HS-5 (cell line): ENCODE measurements at places on chromosomes 5 and 9.

GRCh38 chr9:38000332-38000731 is 68.7 kb downstream of the SHB start:
- DNase-seq = no peak

DNA sequence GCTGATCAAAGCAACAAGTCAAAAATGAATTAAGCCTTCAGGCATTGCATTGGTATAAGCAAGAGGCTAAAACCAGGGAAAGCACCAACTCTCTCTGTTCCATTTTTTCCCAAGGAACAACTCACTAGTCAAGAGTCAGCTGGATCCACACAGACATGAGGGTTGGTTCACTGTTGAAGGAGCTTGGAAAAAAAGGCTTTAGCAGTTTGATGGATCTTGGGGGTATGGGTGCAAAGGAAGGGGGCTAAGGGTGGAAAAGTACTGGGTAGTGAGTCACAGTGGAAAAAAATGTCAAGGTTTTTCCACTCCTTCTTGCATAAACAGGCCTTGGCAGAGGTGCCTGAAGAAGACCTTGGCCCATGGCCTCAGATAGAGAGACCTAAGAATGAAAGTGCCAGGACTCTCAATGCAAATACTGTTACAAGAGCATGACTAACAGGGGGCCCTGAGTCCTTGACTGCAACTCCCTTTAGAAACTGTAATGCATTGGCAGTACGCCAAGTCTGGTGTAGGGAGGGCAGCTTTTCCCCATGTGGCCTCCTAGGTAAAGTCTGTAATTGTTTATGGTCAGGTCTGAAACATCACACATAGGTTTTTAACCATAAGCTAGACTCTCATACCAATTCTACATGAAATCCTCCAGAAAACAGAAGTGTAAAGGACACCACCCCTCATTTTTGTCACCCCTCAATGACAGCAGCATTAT is 23.7 kb downstream of the ACTL7A start:
- peak; percentile 50 for DNase-seq

GRCh38 chr5:68875351-68875750 is 218.5 kb upstream of the SLC30A5 start:
- no peak for DNase-seq

DNA sequence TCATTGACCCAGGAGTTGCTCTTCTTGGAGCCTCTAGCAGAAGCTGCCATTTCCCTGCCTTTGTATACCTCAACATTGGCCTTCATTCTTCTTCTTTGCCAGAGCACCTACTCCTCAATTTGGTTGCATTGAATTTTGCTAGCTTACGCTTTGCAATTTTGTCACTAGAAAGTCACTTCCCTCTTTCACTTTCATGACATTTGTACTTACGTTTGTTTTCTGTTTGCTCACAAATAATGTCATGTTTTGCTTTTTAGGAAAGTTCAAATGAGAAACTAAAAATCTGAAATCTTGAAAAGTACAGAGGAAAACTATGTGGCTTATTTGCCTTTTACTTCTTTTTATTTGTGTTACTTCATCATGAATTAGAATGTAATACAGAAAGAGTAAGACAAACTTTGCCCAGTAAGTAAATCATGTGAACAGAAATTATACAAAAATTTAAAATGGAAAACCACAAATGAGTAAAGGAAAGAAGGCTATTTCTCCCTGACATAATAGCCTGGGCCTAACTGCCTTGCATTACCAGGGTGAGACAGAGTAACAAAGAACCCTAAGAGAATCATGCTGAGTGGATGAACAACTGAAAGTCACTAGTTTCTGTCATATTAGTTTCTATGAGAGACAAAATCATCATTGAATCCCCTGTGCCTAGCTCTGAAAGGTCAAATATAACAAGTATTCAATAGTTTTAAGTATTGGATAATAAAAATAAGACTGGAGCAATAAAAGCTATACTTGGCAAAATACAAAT is 7.4 kb upstream of the IFNA1 start:
- DNase-seq = no peak

DNA sequence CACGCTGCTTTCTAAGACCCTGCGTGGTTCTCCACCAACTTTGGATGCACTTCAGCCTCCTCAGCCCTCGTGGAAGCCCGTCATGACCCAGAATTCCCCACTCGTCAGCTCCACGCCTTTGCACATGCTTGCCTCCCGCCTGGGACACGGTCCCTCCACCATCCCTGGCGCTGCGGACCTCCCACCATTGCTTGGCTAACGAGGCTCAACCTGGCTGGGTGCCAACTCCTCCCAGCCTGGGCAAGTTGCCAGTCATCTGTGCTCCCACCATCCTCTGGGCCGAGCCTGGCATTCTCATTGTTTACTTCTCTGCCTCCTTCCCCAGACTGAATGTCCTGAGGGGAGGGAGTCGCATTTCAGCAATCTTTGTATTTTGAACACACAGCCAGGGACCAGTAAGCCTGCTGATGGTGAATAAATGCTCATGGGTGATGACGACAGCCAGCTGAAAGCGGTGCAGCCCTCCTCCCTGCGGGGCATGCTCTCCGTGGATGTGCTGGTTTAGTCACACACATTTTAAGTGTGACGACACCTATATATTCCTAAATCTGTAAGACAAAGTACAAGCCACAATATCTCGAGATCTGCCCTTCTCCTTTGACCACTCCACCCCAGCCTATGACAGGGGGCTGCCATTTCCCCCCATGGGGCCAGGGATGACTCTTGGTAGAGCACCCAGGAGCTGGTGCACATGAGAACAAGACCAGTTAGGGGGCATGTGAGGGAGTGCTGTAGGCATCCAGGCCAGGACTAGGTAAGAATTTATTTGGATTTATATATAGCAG is 37.6 kb downstream of the ANKRD33B start:
- no peak for DNase-seq

DNA sequence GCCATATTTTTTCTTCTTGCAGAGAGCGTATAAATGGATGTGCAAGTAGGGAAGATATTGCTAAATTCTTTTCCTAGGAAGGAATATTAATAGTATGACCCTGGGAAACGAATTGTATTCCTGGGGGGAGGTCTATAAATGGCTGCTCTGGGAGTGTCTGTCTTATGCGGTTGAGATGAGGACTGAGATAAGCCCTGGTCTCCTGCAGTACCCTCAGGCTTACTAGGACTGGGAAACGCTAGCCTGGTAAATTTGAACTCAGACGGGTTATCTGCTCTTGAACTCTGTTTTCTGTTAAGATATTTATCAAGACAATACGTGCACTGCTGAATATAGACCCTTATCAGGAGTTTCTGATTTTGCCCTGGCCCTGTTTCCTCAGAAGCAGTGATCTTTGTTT is 1126.4 kb upstream of the C9orf72 start:
- no peak for DNase-seq

DNA sequence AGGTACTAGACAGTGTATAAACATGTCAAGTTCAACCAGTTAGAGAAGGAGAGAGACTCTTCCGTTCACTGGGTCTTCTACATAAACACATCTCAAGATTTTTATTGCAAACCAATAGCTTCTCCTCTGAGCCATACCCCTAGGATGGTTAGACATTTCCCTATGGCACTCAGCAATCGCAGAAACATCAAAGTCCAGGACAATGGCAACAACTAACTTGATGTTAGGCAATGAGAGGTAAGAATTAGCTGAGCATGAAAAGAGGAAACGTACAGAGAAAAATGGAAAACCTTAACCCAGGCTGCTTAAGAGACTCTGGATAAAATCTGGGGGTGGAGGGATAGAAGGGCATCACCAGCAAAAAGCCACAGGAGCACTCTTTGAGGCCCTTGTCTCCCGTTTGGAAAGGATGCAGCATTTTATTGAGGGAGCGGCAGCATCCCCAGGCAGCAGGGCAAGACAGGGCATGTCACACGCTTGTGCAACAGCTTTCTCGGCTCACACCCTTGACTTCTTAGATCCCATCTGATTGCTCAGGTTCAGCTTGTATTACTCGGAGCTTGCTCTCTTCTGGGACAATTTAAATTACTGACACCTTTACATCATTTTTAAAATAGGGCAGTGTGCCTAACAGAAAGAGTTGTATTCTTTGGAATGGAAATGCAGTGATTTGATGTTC is 8.6 kb upstream of the PSAT1 start:
- no peak for DNase-seq

DNA sequence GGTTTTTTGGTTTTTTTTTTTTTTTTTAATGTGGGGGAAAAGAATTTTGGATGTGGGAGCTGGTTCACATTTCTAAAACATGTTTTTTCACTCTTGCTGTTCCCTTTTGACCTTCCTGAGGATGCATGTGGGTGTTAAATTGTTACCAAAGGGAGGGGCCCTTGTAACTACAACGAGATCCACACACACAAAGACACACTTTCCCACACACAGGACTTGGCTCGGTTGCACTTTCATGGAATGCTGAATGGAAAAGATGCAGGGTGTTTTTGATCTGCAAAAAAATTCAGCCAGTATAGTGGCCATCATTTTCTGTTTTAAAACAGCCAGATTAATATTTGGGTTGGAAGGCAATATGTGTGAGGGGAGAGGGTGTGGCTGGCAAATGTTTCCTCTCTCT is 576.9 kb downstream of the EBF1 start:
- DNase-seq = no peak

- no peak for DNase-seq
Measured at GRCh38 chr5:178072749-178073148, 40.6 kb upstream of the N4BP3 start.

GRCh38 chr9:114378883-114379282 is 8.9 kb downstream of the AKNA start:
- no peak for DNase-seq

DNA sequence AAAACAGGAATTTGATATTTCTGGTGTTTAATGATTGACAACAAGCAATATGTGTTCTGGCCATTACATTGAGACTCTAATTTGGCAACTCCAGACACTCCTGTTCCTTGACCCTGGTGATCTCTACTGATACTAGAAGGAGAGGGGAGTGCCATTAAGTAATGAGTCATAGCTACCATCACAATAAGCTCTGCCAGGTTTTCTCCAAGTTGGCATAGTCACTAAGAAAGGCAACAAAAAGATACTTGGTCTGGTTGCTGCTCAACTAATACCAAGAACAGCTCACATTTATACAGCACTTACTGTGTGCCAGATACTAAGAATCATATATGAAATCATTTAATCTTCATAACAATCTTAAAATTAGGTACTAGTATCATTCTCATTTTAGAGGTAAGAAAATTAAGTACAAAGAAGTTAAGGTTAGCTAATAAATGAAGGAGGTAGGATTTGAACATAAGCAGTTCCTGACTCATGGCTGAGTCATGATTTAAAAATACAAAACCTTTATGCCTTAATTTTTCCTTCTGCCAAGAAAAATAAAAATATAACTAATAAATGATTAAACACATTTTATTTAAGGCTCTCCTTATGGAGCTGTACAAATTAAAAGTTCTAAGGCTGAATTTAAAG is 19.9 kb upstream of the PRXL2C start:
- DNase-seq = peak; percentile 58

DNA sequence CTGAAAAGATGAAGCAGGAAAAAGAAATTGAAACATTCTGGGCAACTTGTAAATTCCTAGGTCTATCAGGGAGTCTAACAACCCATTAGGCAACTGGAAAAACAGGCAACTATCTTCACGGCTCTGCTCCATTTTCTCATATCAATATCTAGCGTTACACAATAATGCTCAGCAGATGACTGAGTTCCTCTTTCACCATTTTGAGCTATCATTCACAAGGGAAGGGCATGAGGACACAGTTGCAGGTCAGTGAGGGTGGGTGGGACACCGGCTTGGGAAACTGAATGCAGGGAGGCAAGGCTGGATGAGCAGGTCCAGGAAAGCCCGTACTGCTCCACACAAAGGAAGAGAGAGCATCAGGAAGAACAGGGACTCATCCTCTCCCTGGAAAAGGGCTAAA is 67.0 kb downstream of the FRMD3 start:
- DNase-seq = no peak

GRCh38 chr5:175517824-175518450 is 39.6 kb downstream of the SFXN1 start:
- peak; percentile 65 for DNase-seq

- DNase-seq = no peak
Measured at GRCh38 chr5:67334373-67334772, 137.8 kb upstream of the CD180 start.

DNA sequence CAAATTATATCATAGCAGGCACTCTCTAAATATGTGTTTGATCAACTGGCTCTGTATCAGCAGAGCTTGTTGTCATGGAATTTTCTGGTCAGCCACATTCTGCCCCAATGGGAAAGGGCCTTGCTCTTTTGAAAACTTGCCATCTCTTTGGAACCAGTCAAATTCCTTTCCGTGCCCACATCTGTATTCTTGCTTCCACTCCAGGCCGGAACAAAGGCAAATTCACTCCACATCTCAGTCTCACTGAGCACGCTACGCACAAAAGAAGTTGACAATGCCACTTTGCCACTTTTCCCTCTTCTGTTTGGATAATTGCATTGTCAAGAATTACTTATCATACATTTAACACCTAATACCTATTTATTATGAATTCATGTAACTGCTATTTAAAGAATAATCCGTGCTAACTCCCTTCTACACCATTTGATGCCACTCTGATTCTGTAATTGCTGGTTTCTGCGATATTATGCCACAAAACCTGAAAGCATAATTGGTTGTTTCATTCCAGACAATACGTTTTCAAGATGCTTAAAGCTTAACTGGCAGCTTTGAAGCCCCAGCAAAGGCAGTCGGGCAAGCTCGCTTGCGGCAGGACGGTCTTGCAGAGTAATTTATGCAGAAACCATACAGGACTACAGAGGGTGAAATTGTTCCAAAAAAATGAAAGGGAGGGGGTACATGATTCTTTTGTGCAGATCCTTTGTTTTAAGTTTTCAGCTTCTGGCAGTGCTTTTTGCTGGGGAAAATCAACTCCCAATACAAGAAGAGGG is 277.7 kb downstream of the MSX2 start:
- DNase-seq = no peak

DNA sequence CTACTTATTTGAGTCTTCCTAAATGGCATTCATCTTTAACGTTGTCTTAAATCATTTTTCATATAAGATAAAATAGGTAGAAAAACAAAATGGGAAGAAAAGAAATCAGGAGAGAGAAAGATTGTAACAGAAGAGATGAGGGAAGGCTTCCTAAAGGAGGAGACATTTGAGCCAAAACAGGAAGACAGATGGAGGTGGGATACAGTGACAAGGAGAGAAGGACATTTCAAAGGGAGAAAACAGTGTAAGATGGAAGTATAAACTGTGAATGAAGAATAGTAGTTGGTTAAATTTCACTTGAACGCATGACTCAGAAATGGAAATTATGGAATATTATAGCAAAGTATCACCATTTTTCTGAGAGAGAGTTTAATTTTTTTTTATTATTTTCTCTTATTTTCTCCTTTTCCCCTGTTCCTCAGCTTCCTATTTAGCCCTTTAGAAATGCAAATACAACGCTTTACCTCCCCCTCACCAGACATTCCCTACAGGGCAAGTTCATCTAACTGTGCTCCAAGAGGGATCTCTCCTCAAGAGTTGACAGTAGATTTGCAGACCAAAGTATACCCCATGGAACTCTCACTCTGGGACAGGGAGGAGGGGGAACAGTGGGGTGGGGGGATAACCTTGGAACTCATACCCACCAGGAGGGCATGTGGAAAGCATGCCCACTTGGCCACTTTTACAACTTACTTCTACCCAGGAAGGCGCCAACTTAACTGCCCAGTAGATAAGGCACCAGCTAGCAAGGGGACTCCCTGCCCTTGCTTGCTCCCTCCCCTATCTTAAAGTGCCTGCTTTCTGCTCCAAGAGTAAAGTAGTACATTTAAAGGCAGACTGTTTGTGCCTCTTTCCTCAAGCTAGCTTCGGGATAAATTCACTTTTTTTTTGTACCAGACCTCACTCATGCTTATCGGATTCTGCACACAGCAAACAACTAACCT is 304.7 kb upstream of the POU5F2 start:
- DNase-seq = no peak
